Kidney tubule cell (primary cell): ENCODE measurements at places on chromosomes 6 and 20.

DNA sequence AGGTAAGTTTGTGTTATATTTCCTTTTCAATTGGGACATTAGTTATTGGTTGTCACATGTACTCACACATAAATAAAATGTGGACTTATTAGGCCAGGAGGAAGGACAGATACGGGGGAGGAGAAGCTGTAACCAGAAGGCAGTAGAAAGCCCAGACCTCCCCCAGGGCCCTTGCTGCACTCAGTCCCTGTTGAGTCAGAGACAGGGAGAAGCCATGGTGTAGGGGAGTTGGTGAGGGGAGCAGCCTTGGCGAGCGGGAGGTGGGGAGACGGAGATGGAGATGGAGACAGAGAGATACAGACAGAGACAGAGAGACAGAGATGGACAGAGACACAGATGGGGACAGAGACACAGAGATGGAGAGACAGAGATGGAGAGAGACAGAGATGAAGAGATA, 263.2 kb downstream of the DLL1 start:
- DNase-seq, result peak; percentile 2

DNA sequence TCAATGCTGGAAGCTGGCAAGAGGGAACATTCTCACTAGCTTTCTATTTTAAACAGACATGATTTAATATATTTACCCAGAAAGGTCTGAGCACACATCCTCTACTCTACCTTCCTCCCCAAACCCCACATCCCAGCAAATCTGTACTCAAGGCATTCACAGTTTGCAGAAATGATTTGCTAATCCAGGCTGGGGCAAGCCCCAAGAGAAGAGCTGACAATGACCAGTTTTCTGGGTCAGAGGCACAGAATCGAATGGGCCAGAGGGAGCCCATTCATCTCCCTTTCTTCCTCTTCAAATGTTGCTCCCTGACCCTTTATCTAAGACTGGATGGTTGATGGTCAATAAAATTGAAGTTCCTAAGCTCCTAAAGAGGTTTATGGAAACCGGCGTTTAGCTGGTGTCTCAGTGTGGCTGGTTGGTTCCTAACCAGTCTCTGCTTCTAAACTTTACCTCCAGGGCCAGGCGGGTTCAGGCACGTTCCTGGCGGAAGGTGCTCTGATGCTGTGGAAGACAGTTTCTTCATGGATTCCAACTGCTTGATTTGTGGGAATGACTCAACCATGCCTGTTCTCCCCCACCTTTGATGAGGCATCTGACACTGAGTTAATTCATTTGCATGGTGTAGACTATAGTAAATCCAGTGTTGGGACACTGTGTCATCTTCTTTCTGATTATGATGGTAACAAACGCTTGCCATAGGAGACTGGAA, 96.4 kb upstream of the IYD start:
- peak; percentile 62 for DNase-seq

- peak; percentile 46 for DNase-seq
These were observed 53.0 kb upstream of the GPR6 start for GRCh38 chr6:109925075-109925474.

- peak; percentile 45 for DNase-seq
These were observed 13.9 kb upstream of the IPCEF1 start for GRCh38 chr6:154370545-154370944.

- DNase-seq, result no peak
These were observed 41.4 kb downstream of the SCAND1 start for GRCh38 chr20:35912881-35913280.

- DNase-seq, result no peak
These were observed 119.3 kb downstream of the F13A1 start for GRCh38 chr6:6201200-6201599.

DNA sequence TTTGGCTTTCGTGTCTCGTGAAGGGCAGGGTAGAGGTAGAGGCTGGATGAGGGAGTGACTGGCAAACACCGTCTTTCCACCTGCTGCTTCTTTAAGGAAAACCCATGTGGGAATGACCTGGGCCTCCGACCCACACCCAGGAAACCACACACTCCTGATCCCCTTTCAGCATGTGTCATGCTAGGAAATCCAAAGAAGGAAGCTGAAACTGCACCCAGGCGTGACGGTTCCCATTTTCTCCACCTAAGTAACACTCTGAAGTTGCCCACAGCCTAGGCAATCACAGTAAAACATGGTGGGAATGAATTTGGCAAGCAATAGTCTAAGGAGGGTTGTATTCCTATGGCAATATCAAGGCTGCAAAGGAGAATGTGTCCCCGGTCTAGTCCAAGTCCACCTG, 538.4 kb upstream of the NOX3 start:
- DNase-seq, result peak; percentile 87

- DNase-seq, result no peak
These were observed 223.7 kb upstream of the CCN2 start for GRCh38 chr6:132174919-132175318.

- no peak for DNase-seq
These were observed 27.3 kb downstream of the MANBAL start for GRCh38 chr20:37316775-37317170.

- no peak for DNase-seq
These were observed at the start of gene FABP7 for GRCh38 chr6:122779667-122780066. TSS of gene FABP7 (plus strand) at chr6:122779716. CDS start at chr6:122779795, 79 bp downstream.

- DNase-seq, result peak; percentile 49
These were observed 1.1 kb upstream of the TREML1 start for GRCh38 chr6:41155132-41155805.

DNA sequence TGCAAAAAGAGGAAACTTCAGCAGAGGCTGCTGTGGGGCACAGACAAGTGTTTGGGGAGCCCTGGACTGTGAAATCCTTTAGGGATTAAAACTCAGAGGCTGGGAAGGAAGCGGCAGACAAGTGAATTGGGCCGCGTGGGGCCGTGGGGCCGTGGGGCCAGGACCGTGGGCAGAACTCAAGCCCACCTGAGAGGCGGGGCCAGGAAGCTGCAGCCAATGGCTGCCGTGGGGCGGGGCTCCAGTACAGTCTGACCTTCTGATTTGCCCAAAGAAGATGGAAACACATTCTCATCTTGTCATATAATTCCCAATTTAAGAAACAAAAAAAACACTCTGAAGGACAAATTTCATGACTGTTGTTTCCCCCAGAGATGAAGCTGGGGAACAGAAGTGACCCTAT, 55.4 kb downstream of the ANKRD60 start:
- DNase-seq, result no peak

DNA sequence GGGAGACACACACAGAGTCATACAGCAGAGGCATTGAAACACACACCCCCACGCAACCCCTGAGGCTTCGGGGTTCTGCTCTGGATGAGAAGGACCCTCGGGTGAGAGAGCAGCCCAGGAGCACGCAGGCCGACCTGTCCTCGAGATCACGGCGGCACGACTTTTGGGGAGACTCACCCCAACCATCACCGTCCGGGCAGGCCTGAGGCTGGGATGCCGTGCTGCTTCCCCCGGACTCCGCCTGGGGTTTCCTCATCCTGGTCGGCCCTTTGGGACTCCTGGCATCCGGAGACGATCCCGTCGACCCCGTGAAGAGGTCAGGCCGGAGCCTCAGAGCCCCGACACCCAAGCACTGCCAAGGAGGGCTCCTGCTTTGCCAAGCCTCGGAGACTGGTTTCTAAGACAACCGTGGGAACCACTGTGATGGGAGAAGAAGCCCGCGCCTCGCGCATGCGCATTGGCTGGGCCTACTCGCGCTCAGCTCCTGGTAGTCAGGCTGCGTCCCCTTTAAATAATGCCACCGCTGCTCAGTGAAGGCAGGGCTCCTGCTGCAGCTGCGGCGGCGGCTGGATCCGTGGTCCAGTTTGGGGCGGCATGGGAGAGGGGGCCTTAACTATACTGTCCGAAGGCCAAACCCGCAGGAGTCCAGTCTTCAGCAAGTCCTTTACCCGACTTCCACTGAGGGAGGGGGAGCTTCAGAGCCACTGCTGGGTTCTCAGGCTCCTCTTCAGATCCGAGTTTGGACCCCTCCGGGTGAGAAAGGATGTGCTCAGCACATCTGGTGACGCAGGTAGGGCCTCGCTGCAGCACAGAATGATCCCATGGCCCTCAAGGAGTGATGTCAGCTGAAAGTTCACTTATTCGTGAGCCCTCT, 171.4 kb upstream of the ZNF337 start:
- DNase-seq, result peak; percentile 75

- no peak for DNase-seq
These were observed 22.5 kb downstream of the HLA-G start for GRCh38 chr6:29850011-29850553.

GRCh38 chr6:116500969-116501433, 10.4 kb upstream of the CALHM5 start:
- DNase-seq, result peak; percentile 64

DNA sequence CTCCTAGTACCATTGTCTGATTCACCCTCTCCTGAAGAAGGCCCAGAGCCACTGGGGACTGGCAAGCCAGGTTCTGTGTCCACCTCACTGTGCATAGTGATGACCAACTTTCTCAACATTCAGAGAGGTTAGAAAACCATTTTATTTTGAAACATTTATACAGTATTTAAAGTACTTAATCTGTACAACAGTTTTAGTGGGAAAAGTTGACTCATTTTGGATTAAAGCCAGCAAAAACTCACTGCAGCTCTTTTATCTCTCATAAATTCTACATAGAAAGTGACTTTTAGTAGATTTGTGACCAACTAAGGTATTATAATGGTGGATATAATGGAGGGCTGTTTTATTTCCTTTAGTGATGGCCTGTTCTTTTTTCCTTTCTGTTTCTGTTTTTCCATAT, 9.7 kb downstream of the TULP4 start:
- peak; percentile 35 for DNase-seq

DNA sequence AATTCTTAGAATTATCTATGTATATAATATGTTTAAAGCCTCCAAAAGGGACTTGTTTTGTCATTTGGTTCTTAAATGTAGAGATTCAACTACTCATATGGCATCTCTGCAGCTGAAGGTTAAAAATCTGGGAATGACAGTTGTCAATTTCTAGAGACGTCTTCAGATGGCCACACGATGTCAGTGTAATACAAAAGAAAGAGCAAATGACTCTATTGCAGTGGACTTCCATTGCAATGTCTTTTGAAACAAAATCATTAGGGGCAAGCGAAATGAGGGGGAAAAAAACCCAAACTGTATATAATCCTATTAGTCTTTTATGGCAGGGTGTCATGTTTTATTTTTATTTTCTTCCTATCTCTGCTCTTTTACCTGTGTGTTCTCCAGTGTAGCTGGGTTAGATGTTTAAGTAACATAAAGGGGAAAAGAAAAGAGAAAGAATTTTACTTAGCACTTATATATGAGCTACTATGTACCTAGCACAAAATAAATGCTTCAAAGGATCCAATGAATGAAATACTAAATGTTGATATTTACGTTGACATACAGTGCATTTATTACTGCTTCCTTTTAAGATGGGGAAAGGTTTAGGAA, 26.2 kb downstream of the CCN2 start:
- DNase-seq, result peak; percentile 56

- no peak for DNase-seq
These were observed 76.0 kb downstream of the UST start for GRCh38 chr6:148822819-148823218.

DNA sequence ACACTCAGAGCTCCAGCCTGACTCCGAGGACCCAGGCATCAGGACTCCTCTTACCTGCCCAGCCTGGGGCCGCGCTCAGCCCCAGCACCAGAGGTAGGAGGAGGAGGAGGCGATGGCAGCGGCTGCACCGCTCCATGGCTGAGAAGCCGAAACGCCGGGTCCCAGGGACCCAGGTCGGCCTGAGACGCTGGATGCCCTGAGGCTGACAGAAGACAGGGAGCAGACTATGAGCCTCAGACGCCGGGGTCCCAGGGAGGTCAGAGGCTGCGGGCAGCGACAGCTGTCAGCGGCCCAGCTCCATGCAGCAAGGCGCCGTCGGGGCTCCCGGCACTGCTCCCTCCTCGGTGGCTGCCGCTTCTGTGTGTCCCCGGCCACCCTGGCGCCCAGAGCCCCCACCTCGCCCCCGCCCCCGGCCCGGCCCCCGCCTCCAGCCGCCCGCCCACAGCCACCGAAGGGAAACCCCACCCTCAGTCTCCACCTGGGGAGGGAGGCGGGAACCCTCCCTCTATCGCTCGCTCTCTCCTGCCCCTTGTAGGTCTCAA, at the start of gene COL11A2:
TSS of gene COL11A2 (minus strand) at position 363 of the 542 bp plus-strand sequence. CDS start at position 136, 227 bp downstream.
- no peak for DNase-seq

DNA sequence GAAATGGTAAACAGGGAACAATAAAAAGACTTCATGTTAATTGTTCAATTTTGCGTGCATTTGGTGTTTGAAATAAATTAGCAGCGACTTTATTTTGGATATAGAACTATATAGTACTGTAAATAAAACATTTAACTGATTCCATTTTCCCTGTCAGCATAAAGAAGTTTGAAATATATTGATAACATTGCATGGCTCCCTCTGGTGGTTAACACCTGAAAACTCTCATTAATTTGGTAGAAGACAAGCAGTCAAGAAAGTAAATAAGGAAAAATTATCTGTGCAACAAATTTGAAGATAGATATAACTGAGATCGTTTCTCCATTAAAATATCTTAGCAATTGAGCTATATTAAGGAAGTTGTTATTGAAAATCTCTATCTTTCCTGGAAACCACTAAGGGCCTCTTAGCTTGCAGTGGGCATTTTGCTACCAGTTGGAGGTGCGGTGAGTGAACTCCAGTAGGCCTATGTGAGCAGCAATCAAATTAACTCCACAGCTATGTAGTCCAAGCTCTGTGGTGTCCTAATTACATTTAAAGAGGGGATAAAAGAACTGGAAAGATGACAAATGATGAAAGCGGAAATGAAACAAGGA, 435.7 kb upstream of the FKBP1C start:
- peak; percentile 31 for DNase-seq

GRCh38 chr6:165821754-165822153, 158.7 kb upstream of the PDE10A start:
- DNase-seq, result peak; percentile 90

DNA sequence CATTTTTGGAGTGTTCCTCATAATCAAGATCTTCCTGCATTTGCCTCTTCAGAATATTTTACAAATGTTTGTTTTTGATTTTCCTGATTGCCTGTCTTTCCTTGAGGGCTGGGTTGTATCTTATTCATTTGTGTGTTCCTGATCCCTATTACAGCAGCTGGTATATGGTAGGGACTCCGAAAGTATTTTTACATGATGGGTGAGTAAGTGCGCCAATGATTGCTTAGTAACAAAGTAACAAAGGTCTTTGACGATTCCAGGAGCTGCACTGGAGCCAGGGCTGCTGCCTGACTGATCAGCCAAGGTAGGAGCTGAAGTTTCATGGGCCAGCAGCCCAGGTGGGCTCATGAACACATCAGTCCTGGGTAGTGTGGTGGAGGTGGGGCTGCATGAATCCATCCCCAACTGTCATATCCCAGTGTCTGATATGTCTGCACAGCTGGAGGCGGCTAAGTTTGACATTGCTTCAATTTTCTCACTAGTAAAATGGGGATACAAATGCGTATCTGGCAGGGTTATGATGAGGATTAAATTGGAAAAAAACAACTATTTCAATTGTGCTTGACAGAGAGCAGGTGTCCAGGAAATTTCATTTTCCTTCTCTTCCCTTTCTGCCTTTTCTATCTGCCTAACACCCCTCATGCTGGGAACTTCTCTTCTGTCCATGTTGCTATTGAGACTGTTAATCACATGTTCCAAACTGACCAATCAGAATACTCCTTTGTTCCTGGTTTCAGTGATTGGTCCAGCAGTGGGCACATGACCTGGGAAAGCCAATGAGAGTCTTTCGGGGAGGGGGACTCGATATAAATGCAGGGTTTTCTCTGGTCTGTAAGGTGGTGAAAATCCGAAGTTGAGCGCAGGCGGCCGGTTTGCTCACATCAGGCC, 90.7 kb downstream of the CDH26 start:
- DNase-seq, result no peak
